Breast epithelium (tissue), 4 donors: ENCODE measurements at places on chromosomes 2 and 18. TPM values are rescaled to one million over a fixed set of nuclear protein-coding genes. Genes with fewer than 3 reads are reported as not detected.

The FRZB gene
- total RNA-seq, result 2.9 TPM

The LRRTM1 gene
- not detected for total RNA-seq

The PARD6G gene
- 13.8 TPM for total RNA-seq

The RAB6C gene
- 0.16 TPM for total RNA-seq

GRCh38 chr2:4354678-4355077, 651.3 kb downstream of the DCDC2C start:
- DNase-seq, result no peak

DNA sequence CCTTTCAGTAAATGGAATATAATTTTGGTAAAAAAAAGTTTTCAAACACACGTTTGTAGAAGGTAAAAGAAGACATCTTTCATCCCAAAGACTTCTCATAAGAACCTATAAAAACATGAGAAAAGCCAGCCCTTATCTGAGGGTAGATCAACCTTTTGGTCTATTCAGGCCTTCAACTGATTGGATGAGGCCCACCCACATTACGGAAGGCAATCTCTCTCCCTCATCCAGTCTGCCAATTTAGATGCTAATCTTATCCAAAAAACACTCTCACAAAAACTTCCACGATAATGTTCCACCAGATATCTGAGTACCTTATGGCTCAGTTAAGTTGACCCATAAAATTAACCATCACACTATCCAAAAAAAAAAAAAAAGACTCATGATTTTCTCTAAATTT, 2.2 kb upstream of the CDH20 start:
- DNase-seq, result no peak

DNA sequence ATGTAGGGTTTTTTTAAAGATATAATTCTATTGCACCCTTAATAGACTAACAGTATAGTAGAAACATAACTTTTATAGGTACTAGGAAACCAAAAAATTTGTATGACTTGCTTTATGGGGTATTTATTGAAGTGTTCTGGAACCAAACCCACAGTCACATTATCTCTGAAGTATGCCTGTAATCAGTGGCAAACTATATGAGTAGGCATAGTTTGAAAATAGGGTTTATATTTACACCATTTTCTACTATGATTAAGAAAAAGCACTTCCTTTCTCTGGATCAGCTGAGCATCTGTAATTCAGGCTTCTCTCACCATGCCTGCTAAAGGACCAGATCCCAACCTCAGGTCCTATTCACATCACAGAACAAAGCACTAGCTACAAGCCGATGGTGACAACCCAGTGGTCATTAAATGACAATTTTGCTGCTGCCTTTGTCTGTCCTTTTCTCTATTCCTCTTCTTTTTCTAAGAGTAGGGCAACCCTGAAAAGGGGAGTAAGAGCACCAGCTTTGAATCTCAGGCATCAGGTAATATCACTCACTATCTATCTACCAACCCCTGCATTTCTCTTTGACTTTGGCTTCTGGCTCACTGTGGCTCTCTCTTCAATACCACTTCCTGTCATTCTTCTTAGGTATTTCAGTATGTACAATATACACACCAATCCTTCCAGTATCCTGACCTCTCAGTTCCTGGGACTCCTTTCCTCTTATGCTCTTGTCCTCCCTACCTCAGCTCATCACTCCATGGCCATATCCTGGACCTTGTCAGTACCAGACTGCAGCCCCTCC, 14.4 kb downstream of the NEMP2 start:
- DNase-seq, result no peak

DNA sequence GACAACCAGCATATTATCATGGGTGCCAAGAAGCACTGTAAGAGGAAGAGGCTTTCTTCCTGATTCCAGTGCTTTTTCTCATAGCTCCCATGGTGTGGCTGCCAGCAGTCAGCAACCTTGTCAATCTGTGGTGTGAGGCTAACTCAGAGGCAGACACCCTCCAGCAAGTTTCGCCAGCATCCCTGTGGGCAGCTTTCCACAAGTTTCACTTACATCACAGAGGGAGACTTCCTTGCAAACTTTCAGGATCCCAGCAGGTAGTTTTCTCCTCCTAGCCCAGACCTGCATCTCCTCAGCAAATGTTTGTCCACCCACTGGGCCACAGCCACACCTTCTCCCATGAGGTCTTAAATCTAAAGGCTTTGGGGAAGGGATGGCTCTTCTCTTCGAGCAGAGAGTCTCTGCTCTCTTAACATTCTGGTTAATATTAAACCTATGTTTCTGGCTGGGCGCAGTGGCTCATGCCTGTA, 9.1 kb downstream of the DNAH7 start:
- DNase-seq, result peak; percentile 24
